ENCODE measurements at places on chromosomes 13 and 19. TPM values are rescaled to one million over a fixed set of nuclear protein-coding genes. Genes with fewer than 3 reads are reported as not detected.

RHPN2 gene
- total RNA-seq, result 5.9 TPM

PSG3 gene
- total RNA-seq, result not detected

MBD3L2 gene
- total RNA-seq, result not detected

CCL25 gene
- not detected for total RNA-seq

PCDH20 gene
- 0.66 TPM for total RNA-seq

NDUFS7 gene
- total RNA-seq, result 146 TPM

DNA sequence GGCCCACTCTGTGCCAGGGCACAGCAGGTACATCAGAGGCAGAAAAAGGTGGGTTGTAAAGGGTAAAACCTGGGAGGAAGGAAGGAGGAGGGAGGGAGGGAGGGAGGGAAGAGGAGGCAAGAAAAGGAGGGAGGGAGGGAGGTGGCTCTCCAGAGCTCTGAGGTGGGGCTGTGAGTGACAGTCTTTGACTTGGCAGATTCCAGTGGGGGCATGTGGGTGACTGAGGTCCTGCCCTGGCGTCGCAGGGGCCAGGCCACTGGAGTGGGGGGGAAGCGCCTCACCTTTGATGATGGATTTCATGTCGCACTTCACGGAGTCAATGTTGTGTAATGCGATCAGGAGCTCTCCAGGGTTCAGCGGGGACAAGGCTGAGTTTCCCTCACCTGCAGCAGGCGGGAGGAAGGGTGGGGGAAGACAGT, 6.0 kb upstream of the RSPH6A start:
- peaks cover 4% of the 10 kb centered on the region for H3K36me3 ChIP-seq
- no peaks in the 10 kb centered on the region for H3K27me3 ChIP-seq
- H3K4me3 ChIP-seq, result no peak overlapping the region
- no peak for DNase-seq

DNA sequence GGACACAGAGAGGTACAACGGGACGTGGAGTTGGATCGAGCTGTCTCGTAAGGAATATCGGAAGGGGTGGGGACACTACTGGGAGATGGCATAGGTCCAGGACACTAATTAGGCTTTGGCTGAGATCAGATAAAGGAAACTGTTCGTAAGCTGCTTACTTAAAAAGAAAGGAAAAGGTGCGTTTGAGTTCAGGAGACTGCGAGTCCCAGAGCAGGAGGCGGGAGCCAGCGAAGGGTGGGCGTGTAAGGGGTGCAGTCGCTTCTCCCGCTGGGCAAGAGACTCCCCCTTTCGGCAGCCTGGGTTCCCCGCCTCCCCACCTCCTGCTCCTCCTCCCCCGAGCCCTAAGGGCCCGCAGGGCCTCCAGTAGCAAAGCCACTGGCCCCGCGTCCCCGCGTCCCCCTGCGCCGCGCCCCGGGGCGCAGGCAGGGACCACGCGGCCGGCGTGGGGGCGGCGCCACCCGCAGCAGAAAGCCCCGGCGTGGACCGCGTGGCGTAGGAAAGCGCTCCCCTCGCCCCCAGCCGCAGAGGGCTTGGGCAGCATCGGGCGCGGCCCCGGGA, 547 bp downstream of the ABCC4 start:
- H3K4me1 ChIP-seq, result no peaks in the 10 kb centered on the region
- peak overlapping the region; percentile 80 for H3K4me3 ChIP-seq
- H3K27me3 ChIP-seq, result no peaks in the 10 kb centered on the region

DNA sequence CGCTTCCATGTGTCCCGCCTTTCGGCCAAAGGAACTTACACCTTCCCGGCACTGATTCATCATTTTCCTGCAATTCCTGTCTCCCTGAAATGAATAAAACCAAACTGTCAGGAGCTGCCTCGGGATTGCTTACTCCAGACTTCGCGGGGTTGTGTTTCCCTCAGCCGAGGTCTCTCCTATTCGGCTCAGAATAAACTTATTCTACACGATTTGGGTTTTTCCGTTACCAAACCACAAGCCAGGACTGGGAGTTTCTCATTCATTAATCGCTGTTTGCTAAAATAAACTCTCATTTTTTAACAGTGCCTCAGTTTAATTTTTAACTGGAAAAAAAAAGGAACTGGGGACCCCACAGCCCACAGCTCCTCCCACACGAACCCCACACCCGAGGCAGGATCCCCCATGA, 667 bp downstream of the ZNF878 start:
- H3K27ac ChIP-seq, result peak overlapping the region; percentile 64
- H3K4me3 ChIP-seq, result peak overlapping the region; percentile 53
- H3K4me1 ChIP-seq, result no peaks in the 10 kb centered on the region
- no peak for DNase-seq
- no peaks in the 10 kb centered on the region for H3K36me3 ChIP-seq
- H3K27me3 ChIP-seq, result no peaks in the 10 kb centered on the region

Data from tibial nerve (tissue), 4 donors.